ENCODE measurements at places on chromosomes 3 and 15.

DNA sequence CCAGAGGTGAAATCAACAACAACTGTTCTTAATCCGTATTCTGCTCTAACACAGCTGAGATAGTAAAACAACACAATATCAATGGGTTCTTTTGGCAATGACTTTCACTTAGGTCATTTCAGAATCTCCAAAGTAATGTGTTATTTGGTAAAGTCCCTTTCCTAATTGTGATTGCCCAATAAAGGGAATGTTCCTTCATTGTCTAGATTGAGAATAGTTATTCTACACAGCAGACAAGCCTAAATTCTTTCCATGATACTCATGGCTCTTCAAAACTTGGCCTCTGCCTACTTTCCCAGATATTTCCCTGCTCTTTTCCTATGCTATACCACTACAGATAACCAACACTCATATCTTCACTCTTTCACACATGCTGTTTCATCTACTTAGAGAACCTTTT, 219.8 kb downstream of the FMN1 start:
- no peak for DNase-seq

- no peak for DNase-seq
Measured at GRCh38 chr15:34886134-34886533, 83.4 kb downstream of the AQR start.

GRCh38 chr3:58387650-58388546, 45.7 kb downstream of the PDHB start:
- no peak for DNase-seq

GRCh38 chr15:89078851-89079810, 9.1 kb upstream of the ABHD2 start:
- no peak for DNase-seq

- DNase-seq = no peak
Measured at GRCh38 chr3:134807189-134807588, 12.1 kb downstream of the EPHB1 start.

GRCh38 chr3:52523386-52524257, 10.0 kb downstream of the NT5DC2 start:
- peak; percentile 22 for DNase-seq

DNA sequence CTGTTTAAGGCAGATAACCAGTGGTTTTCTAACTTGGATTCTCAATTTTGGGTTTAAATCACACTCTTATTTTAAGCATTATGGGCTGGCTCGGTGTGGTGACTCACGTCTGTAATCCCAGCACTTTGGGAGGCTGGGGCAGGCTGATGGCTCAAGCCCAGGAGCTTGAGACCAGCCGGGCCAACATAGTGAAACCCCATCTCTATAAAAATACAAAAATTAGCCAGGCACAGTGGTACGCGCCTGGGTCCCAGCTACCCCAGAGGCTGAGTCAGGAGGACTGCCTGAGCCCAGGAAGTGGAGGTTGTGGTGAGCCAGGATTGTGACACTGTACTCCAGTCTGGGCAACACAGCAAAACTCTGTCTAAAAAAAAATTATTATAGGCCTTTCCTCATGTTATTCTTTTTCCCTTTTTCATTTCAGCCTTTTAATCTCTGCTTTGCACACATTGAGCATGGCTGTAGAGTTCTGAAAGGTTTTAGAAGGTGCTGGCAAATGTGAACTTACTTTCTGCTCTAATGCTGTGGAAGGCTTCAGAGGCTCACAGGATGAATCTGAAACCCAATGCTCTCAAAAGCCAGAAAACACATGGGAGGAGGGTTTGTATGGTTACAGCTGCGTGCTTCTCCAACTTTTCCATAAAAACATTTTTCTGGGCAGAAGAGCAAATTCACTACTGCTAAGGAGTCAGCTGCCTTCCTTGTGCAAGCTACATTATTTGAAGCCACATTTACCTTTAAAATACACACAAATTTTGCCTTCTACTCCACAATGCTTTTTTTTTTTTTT, 32.5 kb downstream of the CHAC1 start:
- DNase-seq = no peak

- DNase-seq = no peak
Measured at GRCh38 chr3:11250902-11251806, 21.0 kb upstream of the ATG7 start.

GRCh38 chr3:70620367-70620766, 307.9 kb upstream of the MDFIC2 start:
- DNase-seq = no peak
